ENCODE measurements at places on chromosomes 2 and 18. TPM values are rescaled to one million over a fixed set of nuclear protein-coding genes. Genes with fewer than 3 reads are reported as not detected.

DNA sequence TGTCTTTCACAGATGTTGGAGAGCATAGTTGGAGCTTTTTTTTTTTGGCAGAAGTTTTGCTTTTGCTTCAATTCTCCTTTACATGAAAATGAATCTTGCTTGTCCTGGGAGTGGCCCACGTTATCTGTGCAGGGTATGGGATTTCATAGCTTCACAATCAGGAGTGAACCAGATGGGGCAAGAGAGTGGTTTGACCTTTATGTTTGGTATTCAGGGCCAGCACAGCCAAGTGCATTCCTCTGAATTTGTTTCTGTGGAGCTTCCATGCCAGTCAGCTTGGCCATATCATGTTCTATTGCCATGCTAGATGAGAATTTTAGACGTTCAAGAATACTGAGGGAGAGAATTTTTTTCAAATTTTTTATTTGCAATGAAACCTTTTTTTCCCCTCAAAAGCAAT, 116.6 kb downstream of the PRPF40A start:
- H3K27me3 ChIP-seq: no peaks in the 10 kb centered on the region
- H3K27ac ChIP-seq: no peak overlapping the region
- peaks cover 10% of the 10 kb centered on the region for H3K4me1 ChIP-seq

DNA sequence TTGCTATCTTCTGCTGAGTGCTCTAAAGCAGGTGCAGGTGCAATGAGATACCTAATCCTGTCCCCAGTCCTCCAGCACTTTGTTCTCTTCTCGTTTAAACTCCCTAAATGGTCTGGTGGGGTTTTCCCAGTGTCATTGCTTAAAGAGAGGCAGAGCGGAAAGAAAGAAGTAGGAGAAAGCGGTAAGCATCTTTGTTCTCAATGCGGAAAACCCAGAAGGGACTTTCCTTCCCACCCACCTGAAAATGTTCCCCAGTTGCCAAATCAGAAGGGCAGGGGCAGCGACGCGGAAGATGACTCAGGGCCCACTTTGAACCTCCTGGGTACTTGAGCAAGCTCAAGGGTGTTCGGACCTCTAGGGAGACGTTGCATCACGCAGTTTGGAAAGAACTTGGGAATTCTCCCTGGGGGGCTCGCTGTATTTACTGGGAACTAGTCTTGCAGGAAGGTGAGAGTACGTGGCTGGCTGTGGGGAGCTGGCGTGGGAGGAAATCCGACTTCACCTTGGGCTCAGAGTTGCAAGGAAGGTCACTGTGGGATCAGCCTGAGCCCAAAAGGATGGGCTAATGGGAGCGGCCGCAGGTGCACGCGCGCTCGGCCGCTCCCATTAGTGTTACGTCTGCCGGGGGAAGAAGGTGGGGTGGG, 589 bp upstream of the SGPP2 start:
- peaks cover 7% of the 10 kb centered on the region for H3K36me3 ChIP-seq
- H3K27ac ChIP-seq: peak overlapping the region; percentile 98
- peak overlapping the region; percentile 96 for H3K4me3 ChIP-seq

- no peak overlapping the region for H3K27ac ChIP-seq
- DNase-seq: no peak
- no peak overlapping the region for H3K4me3 ChIP-seq
- H3K36me3 ChIP-seq: no peaks in the 10 kb centered on the region
- no peaks in the 10 kb centered on the region for H3K27me3 ChIP-seq
- no peaks in the 10 kb centered on the region for H3K4me1 ChIP-seq
Measured at GRCh38 chr18:78742218-78742745, 237.3 kb upstream of the SALL3 start.

DNA sequence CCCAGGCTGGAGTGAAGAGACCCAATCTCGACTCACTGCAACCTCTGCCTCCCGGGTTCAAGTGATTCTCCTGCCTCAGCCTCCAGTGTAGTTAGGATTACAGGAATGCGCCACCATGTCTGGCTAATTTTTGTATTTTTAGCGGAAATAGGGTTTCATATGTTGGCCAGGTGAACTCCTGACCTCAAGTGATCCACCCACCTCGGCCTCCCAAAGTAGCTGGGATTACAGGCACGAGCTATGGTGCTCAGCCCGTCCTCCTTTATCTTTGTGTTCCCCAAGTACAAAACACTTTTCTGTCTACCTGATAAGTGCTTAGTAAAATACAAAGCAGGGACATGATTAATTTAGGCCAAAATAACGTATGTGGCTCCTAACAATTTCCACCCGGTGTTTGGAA, 91.2 kb upstream of the STK17B start:
- no peaks in the 10 kb centered on the region for H3K27me3 ChIP-seq
- no peak for DNase-seq
- peaks cover 19% of the 10 kb centered on the region for H3K36me3 ChIP-seq
- peaks cover 67% of the 10 kb centered on the region for H3K4me1 ChIP-seq
- H3K4me3 ChIP-seq: peak overlapping the region; percentile 72

CTAGE1 gene
- total RNA-seq: not detected

CAPN14 gene
- 0.18 TPM for total RNA-seq

GKN1 gene
- total RNA-seq: not detected

GRCh38 chr2:150450765-150451164, 36.7 kb downstream of the RND3 start:
- no peak for DNase-seq
- no peaks in the 10 kb centered on the region for H3K27me3 ChIP-seq
- H3K4me3 ChIP-seq: no peak overlapping the region
- no peaks in the 10 kb centered on the region for H3K36me3 ChIP-seq

- no peak overlapping the region for H3K4me3 ChIP-seq
- H3K4me1 ChIP-seq: no peaks in the 10 kb centered on the region
- no peaks in the 10 kb centered on the region for H3K36me3 ChIP-seq
- H3K27ac ChIP-seq: no peak overlapping the region
- H3K27me3 ChIP-seq: no peaks in the 10 kb centered on the region
- DNase-seq: no peak
Measured at GRCh38 chr18:60554967-60555366, 182.4 kb upstream of the MC4R start.

TMBIM1 gene
- 69.6 TPM for total RNA-seq

EPHA4 gene
- total RNA-seq: 1.2 TPM

- no peak overlapping the region for H3K27ac ChIP-seq
- H3K4me1 ChIP-seq: peaks cover 28% of the 10 kb centered on the region
- H3K27me3 ChIP-seq: peaks cover 1% of the 10 kb centered on the region
- no peak overlapping the region for H3K4me3 ChIP-seq
Measured at GRCh38 chr2:42424033-42424432, 63.0 kb upstream of the COX7A2L start.

MOGAT1 gene
- 0.18 TPM for total RNA-seq

TBR1 gene
- total RNA-seq: not detected

- peaks cover 15% of the 10 kb centered on the region for H3K36me3 ChIP-seq
- peaks cover 30% of the 10 kb centered on the region for H3K4me1 ChIP-seq
- DNase-seq: peak; percentile 22
Measured at GRCh38 chr2:174682007-174682577, 82.2 kb downstream of the CHRNA1 start.

SERPINB10 gene
- total RNA-seq: not detected

ACMSD gene
- not detected for total RNA-seq

DNA sequence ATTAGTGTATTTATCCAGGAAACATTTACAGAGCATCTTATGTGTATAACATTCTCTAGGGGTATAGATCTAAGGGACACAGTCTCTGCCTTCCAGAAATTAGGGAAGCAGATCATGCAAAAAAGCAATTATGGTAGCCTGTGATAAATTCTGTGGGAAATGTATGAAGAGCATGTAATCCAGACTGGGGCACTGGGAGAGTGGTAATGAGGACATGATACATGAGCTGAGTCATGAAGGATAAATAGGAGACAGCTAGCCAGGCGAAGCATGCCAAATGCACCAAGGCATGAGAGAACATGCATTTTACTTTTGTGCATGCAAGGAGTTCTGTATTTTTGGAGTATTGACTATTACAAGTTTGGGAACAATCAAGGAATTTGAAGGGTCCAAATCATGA, 8.9 kb upstream of the RPRM start:
- no peaks in the 10 kb centered on the region for H3K36me3 ChIP-seq
- H3K27me3 ChIP-seq: no peaks in the 10 kb centered on the region
- no peaks in the 10 kb centered on the region for H3K4me1 ChIP-seq
- no peak overlapping the region for H3K4me3 ChIP-seq
- H3K27ac ChIP-seq: no peak overlapping the region
- no peak for DNase-seq

EIF2B4 gene
- total RNA-seq: 43.4 TPM

AQP12B gene
- not detected for total RNA-seq

EMILIN1 gene
- total RNA-seq: 0.94 TPM

DNA sequence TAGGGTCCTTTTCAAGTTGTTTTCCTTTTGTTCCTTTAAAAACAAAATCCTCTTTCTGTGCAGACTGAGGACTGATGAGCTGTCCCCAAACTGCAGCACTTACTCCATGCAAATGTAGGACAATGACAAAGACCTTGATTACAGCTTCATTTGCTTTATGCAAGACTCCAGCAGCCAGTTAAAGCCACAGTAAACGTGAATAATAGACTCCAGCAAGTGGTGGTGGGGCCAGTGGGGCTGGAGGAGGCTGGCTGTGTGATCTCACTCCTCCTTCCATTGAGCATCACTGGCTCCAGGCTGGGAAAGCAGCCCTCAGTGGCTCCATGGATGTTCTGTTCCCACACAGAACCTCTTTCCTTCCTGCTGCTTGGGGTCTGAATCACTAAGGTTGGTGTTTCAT, 306.0 kb upstream of the CELF4 start:
- no peaks in the 10 kb centered on the region for H3K36me3 ChIP-seq
- H3K4me3 ChIP-seq: no peak overlapping the region
- no peaks in the 10 kb centered on the region for H3K27me3 ChIP-seq
- no peak overlapping the region for H3K27ac ChIP-seq
- H3K4me1 ChIP-seq: no peaks in the 10 kb centered on the region

DNA sequence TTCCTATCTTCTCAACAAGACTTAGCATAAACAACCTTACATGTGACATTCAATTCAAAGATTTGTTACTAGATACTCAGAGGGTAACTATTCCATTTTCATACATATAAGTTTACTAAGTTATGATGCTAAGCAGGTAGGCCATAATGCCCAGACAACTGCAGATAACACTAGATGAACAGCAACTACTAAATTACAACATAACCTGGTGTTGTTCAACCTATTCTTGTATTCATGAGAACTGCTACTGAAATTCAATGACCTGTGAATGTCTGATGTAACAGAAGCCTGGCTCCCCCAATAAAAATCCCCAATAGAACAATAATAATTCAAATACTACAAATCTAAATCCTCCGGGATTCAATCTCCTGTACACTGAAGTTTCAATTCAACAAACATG, 24.8 kb downstream of the FEZ2 start:
- peaks cover 1% of the 10 kb centered on the region for H3K4me1 ChIP-seq
- DNase-seq: no peak
- peaks cover 47% of the 10 kb centered on the region for H3K36me3 ChIP-seq
- H3K4me3 ChIP-seq: no peak overlapping the region
- H3K27me3 ChIP-seq: no peaks in the 10 kb centered on the region

DNA sequence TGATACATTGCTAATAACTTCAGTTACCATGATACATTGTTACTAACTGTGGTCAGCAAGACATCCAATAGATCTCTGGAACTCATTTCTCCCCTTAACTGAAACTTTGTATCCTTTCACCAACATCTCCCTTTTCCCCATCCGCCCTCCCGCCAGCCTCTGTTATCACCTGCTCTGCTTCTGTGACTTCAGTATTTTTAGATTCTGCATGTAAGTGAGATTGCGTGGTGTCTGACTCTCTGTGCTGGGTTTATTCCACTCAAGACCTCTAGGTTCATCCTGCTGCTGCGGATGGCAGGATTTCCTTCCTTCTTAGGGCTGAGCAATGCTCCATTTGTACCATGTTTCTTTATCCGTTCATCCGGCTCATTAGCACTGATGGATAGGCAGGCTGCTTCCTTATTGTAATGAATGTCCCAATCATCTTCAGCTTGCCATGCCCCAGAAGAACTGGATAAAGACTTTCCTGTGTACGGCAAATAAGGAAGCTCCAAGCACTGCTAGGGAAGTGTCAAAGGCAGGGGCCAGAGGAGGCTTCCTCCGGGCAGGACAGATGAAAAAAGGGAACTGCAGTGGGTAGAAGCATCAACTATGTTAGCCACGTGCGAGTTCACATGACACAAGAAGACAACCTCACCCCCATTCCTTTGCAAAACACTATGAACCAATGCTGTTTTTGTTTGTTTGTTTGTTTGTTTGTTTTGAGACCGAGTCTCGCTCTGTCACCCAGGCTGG, 113.4 kb downstream of the EIPR1 start:
- peaks cover 4% of the 10 kb centered on the region for H3K4me1 ChIP-seq
- H3K27ac ChIP-seq: no peak overlapping the region
- no peak overlapping the region for H3K4me3 ChIP-seq
- H3K36me3 ChIP-seq: no peaks in the 10 kb centered on the region
- H3K27me3 ChIP-seq: no peaks in the 10 kb centered on the region

LBX2 gene
- 1.6 TPM for total RNA-seq

GRCh38 chr2:169095621-169096105, 26.3 kb downstream of the DHRS9 start:
- H3K27ac ChIP-seq: peak overlapping the region; percentile 73
- H3K27me3 ChIP-seq: no peaks in the 10 kb centered on the region
- peak overlapping the region; percentile 9 for H3K4me3 ChIP-seq
- peaks cover 39% of the 10 kb centered on the region for H3K4me1 ChIP-seq

CHST10 gene
- total RNA-seq: 6.8 TPM

DNA sequence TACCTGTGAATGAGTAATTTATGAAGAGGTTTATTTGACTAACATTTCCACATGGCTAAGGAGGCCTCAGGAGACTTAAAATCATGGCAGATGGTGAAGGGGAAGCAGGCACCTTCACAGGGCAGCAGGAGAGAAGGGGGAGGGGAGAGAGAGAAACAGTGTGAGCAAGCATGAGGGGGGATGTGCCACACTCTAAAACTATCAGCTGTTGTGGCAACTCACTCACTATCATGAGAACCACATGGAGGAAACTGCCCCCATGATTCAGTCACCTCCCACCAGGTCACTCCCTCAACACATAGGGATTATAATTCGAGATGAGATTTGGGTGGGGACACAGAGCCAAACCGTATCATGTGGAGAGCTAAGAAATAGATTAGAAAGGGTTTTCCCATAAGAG, 309.0 kb downstream of the RDH14 start:
- H3K27me3 ChIP-seq: no peaks in the 10 kb centered on the region
- no peak overlapping the region for H3K27ac ChIP-seq
- no peak overlapping the region for H3K4me3 ChIP-seq

TMEM169 gene
- total RNA-seq: 1.3 TPM

- H3K4me3 ChIP-seq: no peak overlapping the region
- DNase-seq: no peak
- peaks cover 2% of the 10 kb centered on the region for H3K27me3 ChIP-seq
Measured at GRCh38 chr2:204004912-204005311, 68.3 kb downstream of the ICOS start.

DNA sequence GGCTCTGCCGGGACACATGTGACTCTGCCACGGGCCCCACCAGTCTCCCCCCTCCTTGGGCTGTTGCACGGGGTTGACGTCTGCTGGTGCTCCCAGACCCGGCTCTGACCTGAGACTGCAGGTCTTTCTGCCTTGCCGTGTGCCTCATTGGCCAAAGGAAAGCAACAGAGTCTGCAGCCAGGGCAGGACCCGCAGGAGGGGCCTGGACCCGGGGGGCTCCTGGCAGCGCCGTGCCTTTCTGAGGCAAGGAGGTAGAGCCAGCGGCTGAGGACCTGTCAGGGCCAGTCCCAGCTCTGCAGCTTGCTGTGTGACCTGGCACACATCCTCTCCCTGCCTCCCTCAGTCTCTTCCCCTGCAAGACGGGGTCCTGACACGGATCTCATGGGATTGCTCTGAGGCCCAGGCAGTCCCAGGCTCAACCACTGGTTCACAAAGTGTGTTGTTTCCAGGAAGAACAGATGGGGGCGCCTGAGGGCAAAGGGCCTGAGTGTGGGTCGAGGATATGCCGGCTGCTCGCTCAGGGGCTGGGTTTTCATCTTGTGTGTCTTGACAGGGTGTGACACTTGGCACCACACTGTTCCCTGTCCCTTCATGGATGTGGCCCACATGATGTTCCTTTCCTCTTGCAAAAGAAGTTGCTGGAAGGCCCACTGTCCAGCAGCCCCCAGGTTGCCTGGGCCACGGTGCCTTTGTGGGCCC, 9.0 kb downstream of the CAPN10 start:
- no peaks in the 10 kb centered on the region for H3K4me1 ChIP-seq
- H3K27me3 ChIP-seq: no peaks in the 10 kb centered on the region
- H3K36me3 ChIP-seq: peaks cover 21% of the 10 kb centered on the region
- DNase-seq: peak; percentile 43

STARD7 gene
- total RNA-seq: 206 TPM

All from activated T-helper 2 cell treated with anti-CD3 and anti-CD28 coated beads, Interferon-gamma antibody, Interleukin-2, Interleukin-4, amounts not matched to agents 10 μg/mL and 5 μg/mL and 100 μg/mL, durations not matched to agents 14 hours and 24 hours and 36 hours (primary cell).